Stomach (tissue), 19 donors: ENCODE measurements at places on chromosomes 3 and 15. TPM values are rescaled to one million over a fixed set of nuclear protein-coding genes. Genes with fewer than 3 reads are reported as not detected.
A peak's percentile ranks its signal among the peaks of the same experiment; 100 is the strongest.

Gene CADPS
- 32.2 TPM for total RNA-seq

Gene TIMMDC1
- total RNA-seq = 165 TPM

Gene GOLGA6B
- total RNA-seq = not detected

DNA sequence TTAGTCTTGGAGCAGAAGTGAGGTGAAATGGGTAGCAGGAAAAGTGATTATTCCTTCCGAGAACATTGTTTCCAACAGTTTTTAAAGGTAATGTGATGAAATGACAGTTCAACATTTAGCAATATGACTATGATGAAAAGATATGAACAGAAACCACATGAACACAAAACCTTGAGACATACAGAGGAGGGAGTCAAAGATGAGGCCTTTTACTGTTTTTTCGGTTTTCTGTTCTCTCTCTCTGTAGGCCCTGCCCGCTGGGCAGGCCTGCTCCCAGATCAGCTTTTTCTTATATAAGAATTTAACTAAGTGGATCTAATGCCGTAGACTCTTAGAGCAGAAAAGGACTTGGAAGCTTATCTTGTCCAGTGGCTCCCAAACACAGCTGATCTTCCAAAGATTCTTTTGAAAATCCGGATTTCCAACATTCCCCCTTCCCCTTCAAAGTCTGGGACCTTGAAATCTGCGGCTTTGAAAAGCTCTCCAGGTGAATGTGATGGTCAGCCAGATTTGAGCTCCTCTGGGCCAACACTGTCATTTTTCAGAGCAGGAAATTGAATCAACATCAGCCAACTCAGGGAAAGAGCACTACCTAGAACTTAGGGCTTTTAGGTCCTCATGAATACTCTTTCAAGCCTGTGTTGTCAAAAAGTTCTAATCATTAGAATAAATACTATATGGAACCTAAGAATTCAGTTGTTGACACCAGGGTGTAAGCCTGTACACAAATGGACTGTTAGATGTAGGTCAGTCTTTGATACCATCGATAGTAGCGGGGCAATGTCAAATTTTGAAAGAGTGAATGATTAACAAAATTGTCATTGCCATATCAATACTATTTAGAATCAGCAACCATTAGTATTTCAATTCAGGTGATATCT lies 372.7 kb downstream of the SHQ1 start:
- no peak overlapping the region for H3K4me3 ChIP-seq
- no peak overlapping the region for H3K27ac ChIP-seq
- no peaks in the 10 kb centered on the region for H3K36me3 ChIP-seq
- H3K27me3 ChIP-seq = no peaks in the 10 kb centered on the region
- H3K4me1 ChIP-seq = no peaks in the 10 kb centered on the region

DNA sequence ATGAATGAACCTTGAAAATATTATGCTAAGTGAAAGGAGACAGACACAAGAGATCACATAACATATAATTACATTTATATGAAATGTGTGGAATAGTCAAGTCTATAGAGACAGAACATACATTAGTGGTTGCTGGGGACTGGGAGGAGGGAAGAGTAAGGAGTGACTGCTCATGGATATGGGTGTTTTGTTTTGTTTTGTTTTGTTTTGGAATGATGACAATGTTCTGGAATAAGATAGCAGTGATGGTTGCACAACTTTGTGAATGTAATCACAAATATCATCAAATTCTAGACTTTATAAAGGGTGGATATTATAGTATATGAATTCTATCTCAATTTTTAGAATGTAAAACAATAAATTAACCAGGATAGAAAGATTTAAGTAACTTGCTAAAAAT lies 57.4 kb upstream of the PHLDB2 start:
- H3K36me3 ChIP-seq = no peaks in the 10 kb centered on the region
- peak overlapping the region; percentile 63 for H3K27ac ChIP-seq
- no peak for DNase-seq
